ENCODE measurements at places on chromosomes 12 and 14.
A peak's percentile ranks its signal among the peaks of the same experiment; 100 is the strongest.

DNA sequence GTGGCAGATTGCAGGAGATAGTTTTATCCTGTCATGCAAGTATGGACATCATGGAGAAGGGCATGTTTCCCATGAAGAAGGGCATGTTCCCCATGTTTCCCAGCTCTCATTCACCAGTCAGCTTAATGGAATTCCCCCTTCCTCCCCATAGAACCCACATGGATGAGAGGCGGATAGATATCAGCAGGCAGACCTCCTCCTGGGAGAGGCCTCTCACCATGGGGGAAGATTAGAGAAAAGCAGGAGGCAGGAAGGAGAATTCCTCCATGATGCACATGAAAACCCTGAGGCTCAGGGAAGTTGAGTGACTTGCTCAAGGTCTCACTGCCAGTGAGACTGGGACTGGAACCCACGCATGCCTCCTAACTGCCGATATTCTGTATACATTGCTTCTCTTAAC, 92.9 kb upstream of the FOXN3 start:
- no peak for DNase-seq

DNA sequence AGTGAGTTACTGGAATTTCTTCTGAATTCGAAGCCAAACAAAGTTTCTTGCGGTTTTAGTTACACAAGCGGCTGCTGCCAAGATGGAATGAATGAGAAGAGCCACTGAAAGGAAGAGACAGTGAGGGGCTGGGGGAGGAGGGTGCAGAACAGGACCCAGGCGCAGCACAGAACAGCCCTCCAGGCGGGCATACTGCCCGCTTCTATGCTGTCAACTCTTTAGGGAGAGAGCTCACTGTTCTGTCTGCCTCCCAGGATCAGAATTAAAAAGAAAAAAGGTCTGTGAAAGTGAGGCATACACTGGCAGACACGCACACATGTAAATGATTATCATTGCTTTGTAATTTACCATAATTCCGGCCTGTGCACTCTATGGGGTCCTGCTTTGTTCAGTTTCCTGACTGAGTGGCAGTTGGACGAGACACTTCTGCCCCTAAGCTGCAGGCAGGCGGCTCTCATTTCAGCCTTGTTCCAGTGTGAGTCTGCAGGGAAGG, 231.6 kb downstream of the CACNA1C start:
- no peak for DNase-seq

DNA sequence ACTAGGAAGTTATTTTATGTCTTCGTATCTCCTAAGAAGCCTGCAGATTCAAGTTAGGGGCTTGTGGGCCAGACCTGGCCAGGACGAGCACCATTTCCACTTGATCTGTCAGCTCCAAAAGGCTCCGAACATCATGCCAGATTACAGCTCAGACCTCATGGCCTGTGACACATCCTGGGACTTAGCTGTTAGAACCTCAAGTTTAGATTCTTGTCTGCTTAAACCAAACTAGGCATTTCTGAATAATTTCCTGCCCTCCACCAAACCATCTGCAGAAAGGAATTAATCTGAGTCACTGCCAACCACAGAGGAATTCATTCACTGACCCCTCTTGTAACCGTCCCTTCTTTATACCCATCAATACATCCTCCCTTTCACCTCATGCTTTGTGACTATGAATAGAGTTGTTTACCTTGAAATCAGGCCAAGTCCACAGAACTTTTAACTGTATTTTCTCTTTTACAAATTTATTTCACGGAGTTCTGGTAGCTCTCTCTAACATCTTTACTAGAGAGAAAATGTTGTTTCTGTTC, 120.3 kb downstream of the FBXL14 start:
- DNase-seq: peak; percentile 84

- no peak for DNase-seq
These were observed 214.1 kb upstream of the PELI2 start for GRCh38 chr14:55904086-55904485.

DNA sequence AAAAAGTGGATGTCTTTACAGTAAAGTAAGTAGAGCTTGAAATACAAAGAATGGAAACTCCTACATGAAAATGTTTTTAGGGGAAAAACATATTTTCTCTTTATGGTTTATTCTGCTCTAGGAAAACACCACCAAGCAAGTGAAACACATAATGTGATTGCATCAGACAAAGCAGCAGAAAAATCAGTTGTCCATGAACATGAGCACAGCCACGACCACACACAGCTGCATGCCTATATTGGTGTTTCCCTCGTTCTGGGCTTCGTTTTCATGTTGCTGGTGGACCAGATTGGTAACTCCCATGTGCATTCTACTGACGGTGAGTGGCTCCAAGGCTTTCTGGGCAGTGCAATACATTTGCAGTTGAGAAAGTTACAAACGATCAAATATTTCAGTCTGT, 42.6 kb upstream of the PLEKHD1 start:
- no peak for DNase-seq

DNA sequence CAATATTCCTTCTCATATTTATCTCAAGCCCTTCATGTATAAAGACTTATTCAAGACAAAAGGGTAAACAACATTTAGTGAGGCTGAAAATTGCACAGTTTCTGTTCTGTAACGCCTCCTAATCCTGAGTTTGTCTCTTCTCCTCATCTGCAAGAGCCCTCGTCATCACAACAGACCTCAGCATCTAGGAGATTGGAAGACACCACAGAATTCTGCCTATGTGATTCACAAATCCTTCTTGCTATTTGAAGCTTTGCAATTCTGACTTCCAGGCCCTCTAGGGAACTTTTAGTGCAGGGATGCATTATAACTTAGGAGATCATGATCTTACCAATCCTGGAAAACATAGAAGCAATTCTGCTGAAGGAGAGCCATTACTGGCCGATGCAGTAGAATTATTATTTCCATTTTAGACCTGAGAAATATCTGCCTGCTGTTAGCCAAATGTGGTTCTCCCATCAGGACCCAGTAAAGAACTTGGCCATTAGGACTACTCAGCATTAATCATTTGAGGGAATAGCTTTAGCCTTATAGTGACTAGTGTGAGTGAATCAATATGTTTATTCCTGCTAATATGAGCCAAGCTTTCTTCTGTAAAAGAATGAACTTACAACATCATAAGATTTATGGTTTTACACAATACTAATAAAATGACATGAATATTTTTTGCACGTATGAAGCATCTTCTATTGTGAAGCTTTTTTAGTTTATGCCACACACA, 119.5 kb downstream of the ANO4 start:
- no peak for DNase-seq

Data from islet precursor cell (in vitro differentiated cells).